Activated CD4-positive, alpha-beta T cell treated with anti-CD3 and anti-CD28 coated beads, Interleukin-2, amount 10 ng/mL, durations not matched to agents 24 days and 14 days (primary cell): ENCODE measurements at places on chromosomes 12 and 14. TPM values are rescaled to one million over a fixed set of nuclear protein-coding genes. Genes with fewer than 3 reads are reported as not detected.

DNA sequence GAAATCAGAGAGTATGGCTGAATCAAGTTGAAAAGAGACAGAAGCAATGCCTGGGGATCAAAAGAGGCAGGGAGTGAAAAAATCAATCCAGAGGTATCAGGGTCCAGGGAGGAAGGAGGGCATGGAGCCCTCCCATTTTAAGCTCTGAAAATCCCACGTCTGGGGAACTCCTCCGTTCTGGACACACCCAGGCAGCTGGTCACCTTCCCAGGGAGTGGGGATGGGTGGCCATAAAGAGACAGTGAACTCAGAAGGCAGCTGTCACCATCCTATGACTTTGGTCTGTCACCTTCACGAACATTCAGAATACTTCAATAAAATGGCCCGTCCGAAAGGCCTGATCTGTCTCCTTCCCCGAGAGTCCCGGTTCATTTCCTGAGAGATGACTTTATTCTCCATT lies 71.6 kb downstream of the MAP1LC3B2 start:
- DNase-seq, result no peak

DNA sequence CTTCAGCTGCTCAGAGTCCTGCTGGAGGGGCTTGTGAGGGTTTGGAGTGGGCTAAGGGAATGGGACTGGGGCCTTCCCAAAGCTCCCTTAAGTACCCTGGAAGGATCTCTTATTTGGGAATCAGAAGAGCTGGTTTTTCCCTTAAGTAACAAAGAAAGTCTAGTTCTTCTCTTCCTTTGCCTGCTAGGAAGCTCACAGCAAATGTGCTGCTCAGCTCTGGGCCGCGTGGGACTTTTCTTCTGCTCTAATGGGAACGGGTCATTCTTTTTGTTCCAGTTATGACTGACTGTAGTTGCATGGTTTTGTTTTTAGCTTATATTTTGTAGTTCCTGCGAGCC lies 6.0 kb downstream of the KIF26A start:
- DNase-seq, result no peak

GRCh38 chr14:21096978-21097635 lies 1.3 kb downstream of the ZNF219 start:
- DNase-seq, result peak; percentile 57

Gene CIDEB
- total RNA-seq, result 21.8 and 22.2 TPM in 2 replicates

DNA sequence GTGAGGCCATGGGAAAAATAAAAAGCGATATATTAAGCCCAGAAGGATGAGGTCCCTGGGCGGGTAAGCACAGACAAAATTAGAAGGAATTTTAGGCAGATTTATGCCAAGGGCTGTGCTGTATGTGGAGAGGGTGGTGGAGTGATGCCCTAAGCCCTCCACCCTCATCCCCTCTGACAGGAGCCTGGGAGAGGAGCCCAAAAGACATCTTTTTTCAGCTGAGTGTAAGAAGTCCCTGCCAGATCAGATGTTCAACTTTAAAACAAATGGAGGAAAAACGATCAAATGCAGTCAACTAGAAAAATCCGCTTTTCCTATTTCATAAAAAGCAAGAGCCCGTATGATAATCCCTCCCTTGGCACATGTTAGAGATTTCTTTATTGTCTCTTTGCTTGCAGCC lies 47.7 kb upstream of the NRXN3 start:
- no peak for DNase-seq

GRCh38 chr14:60276347-60276746 lies 27.3 kb downstream of the PPM1A start:
- no peak for DNase-seq

Gene CCDC196
- not detected in 2 replicates for total RNA-seq

DNA sequence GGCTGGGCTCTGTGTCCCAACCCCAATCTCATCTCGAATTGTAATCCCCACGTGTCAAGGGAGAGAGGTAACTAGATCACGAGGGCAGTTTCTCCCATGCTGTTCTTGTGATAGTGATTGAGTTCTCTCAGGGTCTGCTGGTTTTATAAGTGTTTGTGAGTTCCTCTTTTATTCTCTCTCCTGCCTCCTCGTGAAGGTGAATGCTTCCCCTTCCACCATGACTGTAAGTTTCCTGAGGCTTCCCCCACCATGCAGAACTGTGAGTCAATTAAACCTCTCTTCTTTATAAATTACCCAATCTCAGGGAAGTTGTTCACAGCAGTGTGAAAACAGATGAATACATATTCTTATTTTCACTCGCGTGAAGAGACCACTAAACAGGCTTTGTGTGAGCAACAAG lies 148.2 kb downstream of the TMEM30B start:
- DNase-seq, result no peak

GRCh38 chr12:24903329-24904088 lies 45.4 kb downstream of the BCAT1 start:
- DNase-seq, result no peak

DNA sequence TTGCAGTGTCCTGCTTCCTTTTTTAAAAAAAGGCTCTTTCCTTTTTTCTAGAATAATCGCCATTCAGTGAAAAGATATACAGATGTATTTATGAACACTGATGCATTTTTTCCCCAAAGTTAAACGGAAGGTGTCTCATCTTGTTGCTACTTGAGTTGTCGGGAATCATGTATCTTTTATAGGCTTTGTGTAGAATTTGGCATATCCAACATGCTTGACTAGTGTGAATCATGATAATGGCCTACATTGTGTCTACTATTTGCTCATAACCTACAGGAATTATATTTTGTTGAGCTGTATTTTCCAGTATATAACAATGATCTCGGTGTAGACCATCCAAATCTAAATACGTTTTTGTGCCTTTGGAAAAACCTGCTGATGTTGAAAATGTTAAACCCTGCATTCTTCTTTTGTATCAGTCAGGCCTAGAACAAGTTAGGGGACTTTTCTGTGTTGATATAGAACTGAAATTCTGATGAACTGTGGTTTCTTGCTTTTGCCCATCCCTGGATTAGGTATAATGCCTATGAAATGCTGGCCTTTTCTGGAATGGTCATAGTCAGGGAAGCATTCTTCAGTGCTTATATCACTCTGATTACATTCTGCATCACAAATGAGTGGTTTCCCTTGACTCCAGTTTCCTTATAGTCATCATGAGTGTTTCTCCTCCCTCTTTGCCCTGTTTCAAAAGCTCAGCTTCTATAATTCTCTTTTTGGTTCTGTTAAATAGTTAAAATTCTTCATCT lies 10.8 kb downstream of the BMAL2 start:
- peak; percentile 22 for DNase-seq

- no peak for DNase-seq
Observed at GRCh38 chr14:96299441-96299840, 43.4 kb downstream of the BDKRB1 start.

Gene CLEC2A
- not detected in 2 replicates for total RNA-seq

DNA sequence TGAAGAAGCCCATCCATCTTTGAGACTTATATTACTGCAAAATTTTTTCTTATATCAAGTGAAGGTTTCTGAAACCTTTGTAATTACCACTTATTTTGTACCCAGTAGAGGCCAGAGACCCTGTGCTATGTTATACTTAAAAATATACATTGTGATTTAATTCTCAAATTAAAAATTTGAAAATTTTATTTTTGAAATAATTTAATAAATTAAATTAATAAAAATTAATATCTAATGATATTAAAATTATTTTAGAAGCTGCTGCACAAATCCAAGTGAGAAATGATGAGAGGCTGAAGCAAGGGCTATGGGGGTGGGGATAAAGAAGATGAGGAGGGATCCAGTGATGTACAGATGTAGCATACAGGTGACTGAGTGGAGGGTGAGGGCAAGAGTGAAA lies 258.8 kb downstream of the APAF1 start:
- DNase-seq, result no peak

Gene ACOT4
- 1.3 and 1.4 TPM in 2 replicates for total RNA-seq

GRCh38 chr14:53295985-53296582 lies 143.0 kb upstream of the DDHD1 start:
- DNase-seq, result peak; percentile 75

- no peak for DNase-seq
Observed at GRCh38 chr12:25023808-25024207, 74.9 kb upstream of the BCAT1 start.

Gene DCN
- not detected in 2 replicates for total RNA-seq

- DNase-seq, result no peak
Observed at GRCh38 chr12:101854747-101855146, 22.6 kb upstream of the DRAM1 start.

Gene SPIC
- not detected in 2 replicates for total RNA-seq
